Motor neuron (in vitro differentiated cells): ENCODE measurements at places on chromosomes 13 and 19. TPM values are rescaled to one million over a fixed set of nuclear protein-coding genes. Genes with fewer than 3 reads are reported as not detected.

Gene STARD13
- 1.4 and 2.0 TPM in 2 replicates for total RNA-seq

Gene SLC25A41
- total RNA-seq: 0.31 and 0.73 TPM in 2 replicates

Gene LILRB2
- 0.29 and 0.57 TPM in 2 replicates for total RNA-seq

Gene SHANK1
- total RNA-seq: 1.8 and 2.7 TPM in 2 replicates

Gene AP1M2
- 0.67 TPM in 1 of 2 replicates, not detected in the other for total RNA-seq

Gene OR10H1
- not detected in 2 replicates for total RNA-seq

Gene ZNF763
- 8.6 and 9.2 TPM in 2 replicates for total RNA-seq

Gene MYH14
- 0.27 and 5.1 TPM in 2 replicates for total RNA-seq

Gene CDX2
- total RNA-seq: 0.05 TPM in 1 of 2 replicates, not detected in the other

Gene VSIG10L
- total RNA-seq: 1.5 and 2.0 TPM in 2 replicates

Gene ERICH4
- 1.7 TPM in 1 of 2 replicates, not detected in the other for total RNA-seq

Gene CXCL17
- 0.18 and 0.78 TPM in 2 replicates for total RNA-seq

Gene OR7A5
- total RNA-seq: 1.6 TPM in 1 of 2 replicates, not detected in the other

Gene FCHO1
- total RNA-seq: 3.6 and 4.8 TPM in 2 replicates

Gene ZNF610
- total RNA-seq: 11.7 and 12.7 TPM in 2 replicates

Gene CEACAM4
- total RNA-seq: not detected in 2 replicates

Gene GMIP
- 5.6 and 8.9 TPM in 2 replicates for total RNA-seq

Gene ZNF440
- 18.1 and 18.3 TPM in 2 replicates for total RNA-seq

Gene STXBP2
- total RNA-seq: 1.7 and 2.0 TPM in 2 replicates

Gene RFPL4A
- total RNA-seq: not detected in 2 replicates

Gene ZNF700
- 17.6 and 18.5 TPM in 2 replicates for total RNA-seq

Gene PEAK3
- total RNA-seq: 0.58 and 1.0 TPM in 2 replicates

Gene ZNF709
- total RNA-seq: 0.32 and 0.46 TPM in 2 replicates

Gene SYNE4
- total RNA-seq: 0.71 and 1.3 TPM in 2 replicates

Gene RUBCNL
- total RNA-seq: 10.5 and 10.9 TPM in 2 replicates
